ENCODE measurements at places on chromosomes 1 and 21.
A peak's percentile ranks its signal among the peaks of the same experiment; 100 is the strongest.

- peak; percentile 2 for DNase-seq
These were observed 717 bp downstream of the CRYZL1 start for GRCh38 chr21:33640697-33641351.

GRCh38 chr1:196160066-196160795 is 448.0 kb downstream of the KCNT2 start:
- no peak for DNase-seq

DNA sequence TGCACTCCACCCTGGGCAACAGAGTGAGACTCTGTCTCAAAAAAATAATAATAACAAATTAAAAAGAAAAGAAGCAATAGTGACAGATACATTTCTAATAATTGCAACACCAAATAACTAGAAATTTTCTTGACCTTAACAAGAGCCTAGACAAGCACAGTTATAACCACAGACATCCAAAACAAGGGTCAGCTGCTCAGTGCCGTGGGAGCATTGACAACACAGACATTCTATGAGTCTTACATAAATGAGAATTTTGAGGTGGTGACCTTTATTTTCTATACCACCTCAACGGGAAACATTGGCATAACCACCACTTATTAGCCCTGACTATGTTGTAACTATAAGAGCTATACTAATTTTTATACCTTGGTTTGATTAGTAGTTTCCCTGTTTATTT is 156.1 kb downstream of the NR5A2 start:
- DNase-seq: no peak

DNA sequence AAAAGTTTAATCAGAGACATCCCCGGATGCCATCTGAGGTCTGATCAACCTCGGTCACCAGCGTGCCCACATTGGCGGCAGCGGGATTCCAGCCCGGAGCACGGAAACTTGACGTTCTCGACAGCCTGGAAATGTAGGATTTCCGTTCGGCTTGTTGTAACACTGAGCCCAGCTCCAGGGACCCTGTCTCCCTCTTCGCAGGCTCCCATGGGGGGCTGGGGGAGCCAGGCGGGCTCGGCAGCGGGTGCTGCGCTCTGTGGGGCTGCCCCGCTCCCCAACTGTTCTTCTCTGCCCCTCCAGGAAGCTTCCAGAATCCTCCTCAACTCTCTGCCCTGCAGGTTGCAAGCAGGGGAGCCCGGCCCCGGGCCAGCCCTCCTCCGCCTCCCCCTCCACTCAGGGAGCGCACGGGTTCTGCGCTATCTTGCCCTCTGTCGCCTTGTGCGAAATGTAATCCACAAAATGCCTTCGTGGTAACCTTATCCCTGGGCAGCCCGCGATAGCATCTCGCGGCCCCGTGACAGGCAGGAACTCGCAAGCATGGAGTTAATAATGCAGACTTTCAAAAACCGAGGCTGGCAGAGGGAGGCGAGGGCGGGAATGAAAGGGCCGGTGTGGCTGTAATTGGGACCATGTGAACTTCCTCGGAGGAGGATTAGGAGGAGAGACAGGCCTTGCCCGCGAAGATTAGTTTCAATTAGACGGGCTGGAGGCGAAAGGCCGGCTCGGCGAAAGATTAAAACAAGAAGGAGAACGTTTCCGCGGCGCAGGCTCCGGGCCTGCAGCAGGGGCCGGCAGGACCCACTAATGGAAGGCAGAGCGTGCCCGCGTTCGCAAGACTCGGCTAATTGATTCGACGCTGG is 53.9 kb upstream of the TTC34 start:
- DNase-seq: no peak

GRCh38 chr1:229844675-229845074 is 218.6 kb downstream of the URB2 start:
- DNase-seq: no peak

- no peak for DNase-seq
These were observed 11.0 kb downstream of the CD2 start for GRCh38 chr1:116764906-116765862.

DNA sequence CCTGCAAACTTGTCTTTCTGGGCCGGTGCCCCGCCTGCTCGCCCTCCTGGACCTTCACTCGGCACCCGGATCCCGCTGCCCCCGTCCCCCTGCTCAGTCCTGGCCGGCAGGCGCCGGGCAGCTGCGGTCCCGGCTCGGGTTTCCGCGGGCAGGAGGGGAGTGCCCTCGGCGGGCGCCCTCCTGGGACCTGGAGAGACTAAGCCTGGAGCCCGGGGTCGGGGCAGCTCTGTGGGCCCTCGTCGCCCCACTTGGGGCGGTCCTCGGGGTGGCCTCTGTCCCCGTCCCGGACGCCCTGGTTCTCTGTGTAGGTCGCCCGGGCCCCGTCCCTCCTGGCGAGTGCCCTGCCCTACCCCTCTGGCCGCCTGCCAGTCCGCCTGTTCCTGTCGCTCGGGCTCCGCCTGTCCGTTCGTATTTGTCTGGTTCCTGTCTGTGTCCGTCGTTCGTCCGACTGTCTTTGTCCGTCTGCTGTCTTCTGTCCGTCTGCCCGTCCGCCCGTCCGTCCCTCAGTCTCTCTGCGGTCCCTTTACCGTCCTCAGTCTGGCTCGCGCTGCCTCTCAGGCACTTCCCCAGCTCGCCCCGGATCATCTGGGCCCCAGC is 490 bp downstream of the SERINC2 start:
- DNase-seq: peak; percentile 47

- no peak for DNase-seq
These were observed 897 bp downstream of the CYYR1 start for GRCh38 chr21:26572076-26572701.

- no peak for DNase-seq
These were observed 185.4 kb downstream of the LMO4 start for GRCh38 chr1:87513966-87514660.

DNA sequence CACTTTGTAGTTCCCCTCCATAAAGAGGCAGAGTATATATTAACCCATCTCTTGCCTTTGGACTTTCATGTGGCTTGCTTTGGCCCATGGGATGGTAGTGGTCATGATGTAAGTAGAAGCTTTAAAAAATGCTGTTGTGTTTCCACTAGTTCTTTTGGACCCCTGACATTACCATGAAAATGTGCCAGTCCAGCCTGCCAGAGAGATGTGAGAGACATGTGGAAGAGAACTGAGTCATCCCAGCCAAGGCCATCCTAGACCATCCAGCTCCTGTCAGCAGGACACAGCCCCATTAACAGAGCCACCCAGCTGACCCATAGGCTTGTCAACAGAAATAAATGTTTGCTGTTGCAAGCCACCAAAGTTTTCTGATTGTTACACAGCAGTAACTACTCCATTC is 3.9 kb upstream of the CD101 start:
- no peak for DNase-seq

- DNase-seq: no peak
These were observed 92.2 kb downstream of the CD58 start for GRCh38 chr1:116478621-116479020.

GRCh38 chr1:84603223-84603622 is 29.0 kb upstream of the CTBS start:
- no peak for DNase-seq

DNA sequence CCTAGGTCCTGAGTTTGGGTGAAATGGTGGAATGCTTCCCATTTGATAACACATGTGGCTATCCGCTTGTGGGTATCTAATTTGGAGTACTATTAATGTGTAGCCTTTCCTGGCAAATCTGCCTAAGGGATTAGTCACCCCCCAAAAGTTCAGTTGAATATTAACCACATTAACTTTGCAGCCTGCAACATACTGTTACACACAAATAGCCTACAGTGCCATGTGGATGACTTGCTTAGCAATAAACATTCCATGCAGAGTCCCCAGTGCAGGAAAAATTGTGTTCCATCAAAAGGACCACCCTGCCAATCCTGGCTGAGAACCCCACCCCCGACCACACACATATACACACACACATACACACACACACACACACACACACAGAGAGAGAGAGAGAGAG is 303.3 kb upstream of the ESRRG start:
- no peak for DNase-seq

DNA sequence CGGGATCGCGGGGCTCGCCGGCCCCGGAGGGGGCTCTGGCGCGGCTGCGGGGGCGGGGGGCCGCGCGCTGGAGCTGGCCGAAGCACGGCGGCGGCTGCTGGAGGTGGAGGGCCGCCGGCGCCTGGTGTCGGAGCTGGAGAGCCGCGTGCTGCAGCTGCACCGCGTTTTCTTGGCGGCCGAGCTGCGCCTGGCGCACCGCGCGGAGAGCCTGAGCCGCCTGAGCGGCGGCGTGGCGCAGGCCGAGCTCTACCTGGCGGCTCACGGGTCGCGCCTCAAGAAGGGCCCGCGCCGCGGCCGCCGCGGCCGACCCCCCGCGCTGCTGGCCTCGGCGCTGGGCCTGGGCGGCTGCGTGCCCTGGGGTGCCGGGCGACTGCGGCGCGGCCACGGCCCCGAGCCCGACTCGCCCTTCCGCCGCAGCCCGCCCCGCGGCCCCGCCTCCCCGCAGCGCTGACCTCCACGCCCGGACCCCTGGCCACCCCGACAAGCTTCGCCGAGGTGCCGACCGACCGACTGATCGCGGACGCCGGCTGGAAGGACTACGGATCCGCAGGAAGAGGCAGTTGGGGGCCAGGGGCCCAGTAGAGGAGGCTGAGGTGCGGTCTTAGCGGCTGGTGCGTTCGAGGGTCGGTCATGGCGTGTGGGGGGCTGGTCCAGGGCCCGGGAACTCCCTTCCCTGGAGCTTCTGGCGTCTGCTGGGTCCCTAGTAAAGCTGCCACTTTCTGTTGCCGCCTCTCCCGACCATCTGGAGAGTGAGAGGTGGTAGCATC is 711 bp downstream of the TRNP1 start:
- peak; percentile 41 for DNase-seq

GRCh38 chr1:51671527-51672325 is 54.8 kb downstream of the OSBPL9 start:
- no peak for DNase-seq

DNA sequence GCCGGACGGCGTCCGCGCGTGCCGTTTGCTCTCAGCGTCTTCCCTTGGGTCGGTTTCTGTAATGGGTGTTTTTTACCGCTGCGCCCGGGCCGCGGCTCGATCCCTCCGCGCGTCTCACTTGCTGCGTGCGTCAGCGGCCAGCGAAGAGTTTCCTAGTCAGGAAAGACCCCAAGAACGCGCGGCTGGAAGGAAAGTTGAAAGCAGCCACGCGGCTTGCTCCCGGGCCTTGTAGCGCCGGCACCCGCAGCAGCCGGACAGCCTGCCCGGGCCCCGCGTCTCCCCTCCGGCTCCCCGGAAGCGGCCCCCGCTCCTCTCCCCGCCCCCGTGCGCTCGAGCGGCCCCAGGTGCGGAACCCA is 159.8 kb downstream of the RUNX1 start:
- DNase-seq: peak; percentile 69

DNA sequence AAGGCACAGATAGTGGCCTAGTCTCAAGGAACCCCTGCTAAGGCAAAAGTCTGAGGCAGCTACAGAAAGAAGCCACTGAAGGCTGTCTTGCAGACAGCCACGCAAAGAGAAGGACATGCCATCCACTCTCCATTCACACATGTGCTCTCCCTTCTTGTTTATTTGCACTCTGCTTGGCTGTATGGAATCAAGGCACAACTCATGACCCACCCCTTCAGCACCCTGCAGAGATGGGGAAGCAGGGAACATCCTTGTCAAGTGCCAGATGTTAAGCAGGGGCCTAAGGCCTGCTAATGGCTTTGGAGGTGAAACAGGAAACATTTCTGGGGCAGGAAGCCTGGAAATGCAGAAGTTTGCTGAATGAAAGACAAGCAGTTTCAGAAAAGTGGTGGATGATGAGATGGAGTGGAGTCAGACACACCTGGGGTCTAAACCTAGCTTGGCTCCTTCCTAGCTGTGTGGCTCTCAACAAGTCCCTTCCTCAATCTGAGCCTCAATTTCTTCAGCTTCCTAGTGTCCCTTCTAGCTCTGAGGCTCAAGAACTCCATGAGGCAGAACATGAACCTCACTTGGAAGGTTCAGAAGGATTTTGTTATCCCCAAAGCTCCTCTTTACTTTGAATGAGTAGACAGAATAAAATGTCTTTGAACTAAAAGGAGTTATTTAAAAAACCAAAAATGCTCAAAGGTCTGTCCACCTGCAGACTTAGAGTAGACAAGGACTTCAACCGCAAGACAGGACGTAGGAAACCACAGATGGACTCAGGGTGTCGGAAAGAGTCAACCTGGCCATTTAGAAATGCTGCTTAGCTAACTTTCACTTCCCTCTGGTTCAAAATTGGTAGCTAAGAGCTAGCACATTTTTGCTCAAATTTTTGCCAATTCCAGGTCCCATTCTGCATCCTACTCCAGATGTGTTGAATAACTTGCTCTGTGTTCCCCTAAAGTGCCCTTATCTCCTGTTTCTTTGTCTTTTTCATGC is 283.1 kb downstream of the PLPP3 start:
- no peak for DNase-seq

DNA sequence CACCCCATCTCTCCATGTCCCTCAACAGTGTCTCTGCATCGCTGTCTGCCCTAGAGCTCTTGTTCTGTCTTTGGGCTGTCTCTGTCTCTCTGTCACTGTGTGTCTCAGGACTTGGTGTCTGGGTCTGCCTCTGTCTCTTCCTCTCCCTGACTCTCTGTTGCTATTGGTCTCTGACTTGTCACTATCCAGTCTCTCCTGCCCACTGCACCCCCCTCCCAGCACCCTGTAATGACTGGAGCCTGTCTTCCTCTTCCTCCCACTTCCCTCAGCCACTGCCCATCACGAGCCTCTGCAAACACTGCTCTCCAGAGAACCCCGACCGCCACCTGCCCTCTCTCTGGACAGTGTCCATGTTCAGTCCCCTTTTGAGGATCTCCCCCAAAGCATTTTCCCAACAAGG is 12.1 kb downstream of the PEAR1 start:
- DNase-seq: no peak

DNA sequence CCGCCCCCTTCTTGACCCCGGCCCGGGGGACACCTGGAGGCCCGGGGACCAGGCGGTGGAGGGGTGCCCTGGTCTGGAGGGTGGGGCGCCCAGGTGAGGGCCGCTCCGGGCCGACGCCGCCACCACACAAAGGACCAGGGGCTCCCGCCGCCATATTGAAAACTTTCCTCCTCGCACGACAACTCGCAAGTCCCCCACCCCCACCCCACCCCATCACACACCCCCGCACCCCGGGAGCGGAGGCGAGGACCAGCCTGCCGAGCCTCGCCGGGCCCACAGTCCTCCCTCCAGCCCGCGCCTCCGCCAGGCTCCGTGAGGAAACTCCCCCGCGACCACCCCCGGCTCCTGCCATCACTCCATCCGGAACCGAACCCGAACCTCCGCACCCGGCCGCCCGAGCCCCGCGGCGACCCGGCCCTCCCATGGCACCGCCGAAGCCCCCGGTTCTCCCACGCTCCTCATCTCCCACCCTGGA is 733 bp downstream of the KDM5B start:
- DNase-seq: peak; percentile 62

- no peak for DNase-seq
These were observed 2.0 kb downstream of the FCER1G start for GRCh38 chr1:161216945-161217712.

Measured in activated T-cell treated with anti-CD3 and anti-CD28 coated beads, Interleukin-2, amount 50 U/mL, for 72 hours (primary cell).